Mesothelial cell of epicardium (in vitro differentiated cells): ENCODE measurements at places on chromosomes 4 and X.
A peak's percentile ranks its signal among the peaks of the same experiment; 100 is the strongest.

DNA sequence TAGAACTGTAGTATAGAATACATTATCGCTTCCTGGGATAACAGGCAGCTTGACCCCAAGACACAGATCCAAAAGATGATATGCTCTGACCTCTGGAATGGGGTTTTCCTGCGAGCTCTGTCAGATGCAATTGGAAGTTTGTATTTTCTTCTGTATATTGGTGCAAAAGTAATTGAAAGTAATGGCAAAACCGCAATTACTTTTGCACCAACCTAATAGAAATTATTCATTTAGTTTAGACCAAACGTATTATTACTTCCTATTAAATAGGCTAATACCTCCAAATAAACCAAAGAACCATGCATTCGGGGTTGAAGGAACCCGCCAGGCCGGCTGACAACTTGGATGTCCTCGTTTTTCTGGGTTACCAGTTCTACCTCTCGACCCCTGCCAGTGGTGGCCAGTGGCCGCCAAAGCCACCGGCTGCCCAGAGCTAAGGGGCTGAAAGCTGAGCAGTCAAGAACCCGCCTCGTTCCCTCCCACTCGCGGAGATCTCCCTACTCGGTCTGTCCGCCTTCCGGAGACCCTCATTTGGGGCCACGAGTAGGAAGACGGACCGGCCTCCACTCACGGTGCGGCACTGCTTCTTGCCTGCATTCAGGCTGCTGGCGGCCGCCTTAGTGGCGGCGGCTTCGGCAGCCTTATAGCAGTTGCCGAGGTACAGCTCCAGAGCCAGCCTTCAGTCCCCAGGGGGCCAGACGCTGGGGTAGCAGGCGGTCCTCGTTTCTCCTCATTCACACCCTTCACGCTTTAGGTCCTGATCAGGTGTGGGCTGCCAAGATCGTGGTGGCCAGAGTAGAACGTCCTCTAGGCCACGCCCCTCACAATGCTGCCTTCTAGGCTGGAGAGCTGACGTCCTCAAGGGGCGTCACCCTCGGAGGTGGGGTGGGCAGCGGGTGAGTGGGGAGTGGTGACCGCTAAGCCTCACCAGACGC is 121.9 kb downstream of the RBMX2 start:
- DNase-seq = peak; percentile 45

DNA sequence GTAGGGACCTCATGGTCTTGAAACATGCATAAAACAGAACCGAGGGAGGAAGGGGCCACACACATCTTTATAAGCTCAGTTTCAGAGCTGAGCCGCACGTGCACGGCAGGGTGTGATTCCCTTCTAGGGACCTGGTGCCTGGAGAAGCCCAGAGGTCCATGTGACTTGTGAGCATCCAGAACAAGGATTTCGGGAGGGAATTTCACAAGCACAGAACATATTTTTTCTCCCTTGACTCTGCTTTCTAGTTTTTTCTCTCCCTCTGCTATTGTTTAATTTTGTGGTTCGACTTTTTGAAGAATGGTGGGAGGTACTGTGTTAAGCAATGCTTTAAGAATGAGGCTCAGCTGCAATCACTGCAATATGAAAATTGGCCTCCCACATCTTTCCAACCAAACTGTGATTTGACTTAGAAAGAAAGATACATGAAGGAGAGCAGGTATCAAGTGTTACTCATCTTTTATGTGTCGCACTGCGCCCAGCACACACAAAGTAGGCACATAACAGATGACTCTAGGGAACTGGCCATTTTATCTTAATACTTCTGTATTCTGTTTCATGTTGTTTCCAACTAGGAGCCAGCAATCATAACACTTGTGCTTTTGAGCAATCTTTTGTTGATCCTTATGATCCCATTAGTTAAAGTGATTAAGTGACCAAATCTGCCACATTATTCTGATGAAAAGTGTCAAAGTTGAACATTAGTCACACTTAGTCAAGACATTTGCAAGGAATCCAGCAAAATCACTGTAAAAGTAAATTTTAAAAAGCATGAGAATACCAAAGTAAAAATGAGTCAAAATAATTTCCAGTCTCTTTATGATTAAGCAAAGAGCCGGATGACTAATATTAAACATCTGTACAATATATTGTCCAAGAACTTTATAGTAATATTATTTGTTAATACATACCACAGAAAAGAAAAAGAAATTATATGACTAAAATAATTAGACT is 86.4 kb downstream of the SHISA3 start:
- no peak for DNase-seq

GRCh38 chr4:139740531-139741041 is 75.0 kb downstream of the MGST2 start:
- no peak for DNase-seq

DNA sequence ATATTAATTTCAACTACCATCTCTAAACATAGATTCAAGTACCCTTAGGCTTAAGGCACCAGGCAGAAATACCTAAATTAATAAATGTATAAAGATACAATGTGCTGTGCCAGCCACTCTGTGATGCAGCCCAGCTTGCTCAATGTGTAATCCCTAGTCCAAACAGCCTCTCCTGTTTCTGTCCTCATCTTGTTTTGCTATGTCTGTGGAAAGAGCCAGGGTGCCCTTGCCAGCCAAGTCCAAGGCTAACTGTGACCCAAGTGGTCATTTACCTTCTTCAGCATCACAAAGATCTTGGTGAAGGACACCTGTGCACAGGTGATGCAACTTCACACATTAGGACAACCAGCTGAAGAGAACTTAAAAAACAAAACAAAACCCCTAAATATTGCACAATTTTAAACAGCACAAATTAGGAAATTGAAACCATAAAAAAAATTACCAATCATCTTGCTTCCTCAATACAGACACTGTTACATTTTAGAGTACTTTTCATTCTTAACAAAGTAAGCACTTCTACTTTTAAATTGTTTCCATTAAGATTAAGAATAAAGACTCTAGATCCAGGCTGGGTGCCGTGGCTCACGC is 89.6 kb downstream of the C4orf51 start:
- no peak for DNase-seq

- DNase-seq = no peak
Measured at GRCh38 chrX:8404471-8404870, 60.2 kb upstream of the VCX3B start.

GRCh38 chrX:48972220-48973164 is 848 bp upstream of the KCND1 start:
- DNase-seq = no peak

DNA sequence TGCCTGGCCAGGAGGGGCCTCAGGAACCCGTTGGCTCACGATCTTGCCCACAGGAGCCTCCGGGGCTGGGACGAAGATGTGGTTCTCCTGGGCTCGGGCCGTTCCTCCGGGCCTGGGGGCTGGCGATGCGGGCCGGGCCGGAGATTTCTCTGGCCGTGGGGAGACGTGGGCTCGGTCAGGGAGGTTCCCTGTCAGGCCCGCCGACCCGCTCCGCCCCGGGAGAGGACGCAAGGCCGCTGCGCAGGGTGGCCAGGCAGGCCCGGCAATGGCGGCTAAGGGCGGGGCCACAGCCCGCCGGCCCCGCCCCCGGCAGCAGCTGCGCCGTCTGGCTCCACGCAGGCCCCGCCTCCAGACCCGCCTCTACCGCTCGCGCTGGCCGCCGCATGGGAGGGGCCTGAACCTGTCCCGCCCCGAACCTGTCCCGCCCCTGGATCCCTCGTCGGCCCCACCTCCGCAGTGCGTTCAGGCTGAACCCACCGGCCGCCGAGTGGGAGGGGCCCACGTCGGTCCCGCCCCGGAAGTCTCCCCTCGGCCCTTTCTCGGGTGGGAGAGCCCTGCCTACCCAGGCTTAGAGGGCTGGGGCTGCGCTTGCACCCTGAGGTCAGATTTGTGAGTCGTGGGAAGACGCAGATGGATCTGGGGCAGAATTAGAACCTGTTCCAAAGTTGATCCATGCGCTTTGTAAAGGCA is at the start of gene FAM3A:
Gene FAM3A, minus strand, starts transcription at position 267 of the 690 bp plus-strand sequence. CDS start 460 bp downstream, outside the sequence.
- peak; percentile 87 for DNase-seq

- no peak for DNase-seq
Measured at GRCh38 chr4:76823495-76823894, 74.4 kb downstream of the SOWAHB start.

- no peak for DNase-seq
Measured at GRCh38 chr4:99013884-99014523, 18.5 kb downstream of the METAP1 start.

GRCh38 chrX:16772460-16772859 is 13.8 kb upstream of the TXLNG start:
- no peak for DNase-seq

DNA sequence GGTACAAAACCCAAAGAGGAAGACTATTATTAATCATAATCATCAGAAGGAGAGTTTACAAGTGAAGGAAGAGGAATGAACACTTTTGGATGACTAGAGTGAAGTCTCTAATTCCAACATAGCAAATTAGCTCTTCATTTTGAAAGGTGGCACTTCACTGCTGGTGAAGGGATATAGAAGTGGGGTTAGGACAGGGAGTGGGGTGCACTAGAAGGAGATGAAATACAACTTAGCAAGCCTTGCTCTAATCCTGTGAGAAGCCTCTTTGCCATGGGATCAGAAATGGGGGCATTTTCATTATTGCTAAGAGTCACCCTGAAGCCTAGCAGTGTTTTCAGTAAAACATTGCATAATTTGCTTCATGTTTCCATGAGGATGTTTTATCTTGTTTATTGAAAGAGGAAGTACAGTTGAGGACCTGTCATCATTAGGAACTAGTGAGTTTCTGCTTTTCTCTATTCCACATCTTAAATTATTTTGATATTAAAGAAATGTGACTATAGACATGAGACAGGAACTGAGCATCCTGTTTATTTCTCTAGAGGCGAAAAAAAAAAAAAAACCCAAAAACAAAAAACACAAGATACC is 9.3 kb upstream of the GRPR start:
- no peak for DNase-seq

GRCh38 chr4:151340751-151341385 is 15.5 kb upstream of the SH3D19 start:
- DNase-seq = no peak

- no peak for DNase-seq
Measured at GRCh38 chr4:7717946-7718490, 221.6 kb downstream of the AFAP1 start.

DNA sequence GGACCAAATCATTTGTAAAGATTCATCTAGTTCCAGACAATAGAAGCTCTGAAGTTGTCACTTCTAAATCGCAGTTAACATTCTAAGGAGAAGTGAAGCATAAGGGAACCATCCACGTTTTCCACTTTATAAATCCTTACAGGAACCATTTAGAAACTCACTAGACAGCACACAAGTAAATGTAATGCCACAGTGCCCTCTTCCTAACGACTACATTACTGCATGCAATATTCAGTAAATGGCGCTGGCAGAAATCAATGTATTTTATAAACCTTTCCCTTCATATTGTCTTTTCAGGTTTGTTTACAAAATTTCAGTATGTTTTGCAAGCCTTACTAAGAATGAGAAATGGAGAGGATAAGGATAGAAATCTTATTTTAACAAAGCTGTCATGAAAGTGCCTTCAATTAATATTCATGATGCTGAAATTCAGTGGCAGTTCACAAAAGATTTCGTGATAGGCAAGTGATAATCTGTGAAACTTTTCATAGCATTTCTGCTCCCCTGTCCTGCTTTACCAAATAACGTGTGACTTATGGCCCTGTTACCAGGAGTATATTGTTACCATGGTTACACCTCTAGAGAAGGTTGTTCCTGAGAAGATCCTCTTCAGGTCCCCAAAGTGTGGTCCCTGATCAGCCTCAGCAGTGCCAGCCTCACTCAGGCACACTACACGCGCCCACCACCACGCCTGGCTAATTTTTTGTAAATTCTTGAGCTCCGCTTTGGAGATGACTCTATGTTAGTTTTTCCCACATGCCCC is 54.2 kb downstream of the TMA16 start:
- no peak for DNase-seq
